ENCODE measurements at places on chromosomes 7 and 10.

DNA sequence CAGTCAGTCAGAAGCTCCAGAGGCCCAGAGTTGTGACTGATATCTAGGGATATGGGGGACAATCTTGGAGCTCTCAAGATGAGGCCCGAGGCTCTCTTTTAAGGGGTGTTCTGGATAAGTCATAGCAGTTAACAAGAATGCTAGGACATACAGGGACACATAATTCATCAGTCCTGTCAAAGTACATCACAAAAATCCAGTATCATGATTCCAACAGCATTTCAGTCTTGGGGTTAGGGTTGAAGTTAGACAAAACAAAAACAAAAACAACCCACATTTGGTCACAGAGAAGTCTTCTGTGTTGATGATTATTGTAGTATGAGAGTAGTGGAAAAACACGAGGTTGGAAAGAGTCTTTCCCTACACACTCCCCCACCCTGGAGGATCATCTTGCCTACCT is 39.4 kb downstream of the BTRC start:
- no peak for DNase-seq

GRCh38 chr10:106836933-106837663 is 327.4 kb downstream of the SORCS1 start:
- DNase-seq, result no peak

DNA sequence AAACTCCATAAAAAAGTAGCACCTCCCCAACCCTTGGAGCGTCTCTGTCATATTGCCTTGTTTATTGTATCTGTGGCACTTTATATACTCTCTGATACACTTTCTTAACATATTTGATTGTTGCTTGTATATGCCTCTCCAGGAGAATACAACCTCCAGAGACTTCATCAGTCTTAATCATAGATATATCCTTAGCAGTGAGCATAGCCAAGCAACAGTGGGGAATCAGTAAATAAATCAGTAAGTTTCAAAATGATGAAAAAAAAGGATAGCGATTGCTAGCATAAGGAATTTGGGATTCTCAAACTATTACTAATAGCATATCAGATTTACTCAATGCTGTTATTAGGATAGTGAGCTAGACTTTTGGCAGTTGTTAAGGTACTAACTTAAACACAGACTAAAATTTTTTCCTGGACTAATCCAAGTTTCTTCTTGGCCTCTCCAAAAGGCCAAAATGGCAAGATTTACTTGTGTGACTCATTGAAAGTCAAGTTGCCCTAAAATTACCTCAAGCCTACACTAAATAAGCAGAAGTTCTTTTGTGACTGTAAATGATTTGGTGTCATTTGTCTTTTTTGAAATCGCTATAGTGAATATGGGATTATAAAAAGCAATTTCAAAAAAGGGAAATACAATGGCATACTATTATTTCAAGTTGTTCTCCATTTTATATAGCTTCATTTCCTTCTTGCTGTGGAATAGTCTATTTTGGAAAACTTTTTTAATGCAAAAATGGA is 177.9 kb downstream of the CHN2 start:
- DNase-seq, result no peak

DNA sequence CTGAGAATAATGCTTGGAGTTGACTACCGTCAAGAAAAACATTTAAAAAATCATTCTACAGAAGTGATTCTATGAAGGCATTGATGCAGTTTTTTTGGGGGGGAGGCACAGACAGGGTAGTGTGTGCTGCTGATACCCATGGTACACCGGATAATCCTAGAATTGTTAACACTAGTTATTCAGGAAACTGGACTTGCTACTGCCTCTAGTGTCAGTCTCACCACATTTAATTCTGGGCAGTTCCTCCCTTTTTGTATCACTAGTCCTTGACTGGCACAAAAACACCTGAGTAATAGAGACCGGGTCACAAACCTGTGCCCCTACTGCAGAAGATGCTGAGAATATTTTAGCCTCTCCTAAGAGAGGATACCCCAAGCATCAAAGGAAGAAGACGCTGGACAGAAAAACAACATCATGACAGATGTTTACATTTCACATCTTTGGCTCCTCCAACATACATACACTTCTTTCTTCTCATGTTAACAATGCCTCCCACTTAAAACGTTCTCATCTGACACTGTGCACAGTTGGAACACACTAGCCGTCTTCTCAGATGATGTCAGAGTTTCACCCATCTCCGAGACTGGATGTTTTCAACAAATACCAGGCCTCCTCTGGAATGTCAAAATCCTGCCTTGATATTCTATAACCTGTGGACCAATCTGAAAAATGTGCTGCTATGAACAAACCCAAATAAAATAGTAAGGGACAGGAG is 13.1 kb upstream of the TCAF1 start:
- DNase-seq, result no peak

GRCh38 chr7:42046483-42046882 is 190.5 kb downstream of the GLI3 start:
- no peak for DNase-seq

DNA sequence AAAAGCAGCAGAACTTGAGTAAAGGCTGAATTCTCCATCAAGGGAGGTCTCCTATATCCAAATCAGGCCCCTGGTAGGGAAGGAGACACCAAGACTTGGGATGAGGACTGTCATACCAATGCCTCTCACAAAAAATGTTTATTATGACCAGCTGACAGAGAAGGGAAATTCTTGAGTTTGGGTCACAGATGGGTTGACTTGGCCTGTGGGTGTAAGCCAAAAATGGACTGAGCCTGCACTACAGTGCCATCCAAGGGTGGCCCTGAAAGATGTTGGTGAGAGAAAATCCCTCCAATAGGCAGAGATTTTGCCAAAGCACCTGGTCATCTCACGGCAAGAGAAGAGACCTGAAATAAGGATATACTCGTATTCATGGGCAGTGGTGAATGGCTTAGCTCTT is 27.0 kb upstream of the PPIF start:
- DNase-seq, result no peak

DNA sequence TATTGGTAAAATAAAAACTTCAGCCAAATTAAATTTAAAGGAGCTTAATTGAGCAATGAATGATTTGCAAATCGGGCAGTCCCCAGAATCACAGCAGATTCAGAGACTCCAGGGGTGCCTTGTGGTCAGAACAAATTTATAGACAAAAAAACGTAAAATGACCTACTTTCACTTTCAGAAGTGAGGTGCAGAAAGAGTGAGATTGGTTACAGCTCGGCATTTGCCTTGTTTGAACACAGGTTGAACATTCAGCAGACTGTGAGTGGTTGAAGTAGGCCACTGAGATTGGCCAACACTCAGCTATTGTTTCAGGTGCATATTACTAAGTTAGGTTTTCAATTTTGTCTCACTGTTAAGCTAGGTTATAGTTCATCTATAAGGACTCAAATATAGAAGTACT is 153.4 kb downstream of the BICC1 start:
- DNase-seq, result no peak

DNA sequence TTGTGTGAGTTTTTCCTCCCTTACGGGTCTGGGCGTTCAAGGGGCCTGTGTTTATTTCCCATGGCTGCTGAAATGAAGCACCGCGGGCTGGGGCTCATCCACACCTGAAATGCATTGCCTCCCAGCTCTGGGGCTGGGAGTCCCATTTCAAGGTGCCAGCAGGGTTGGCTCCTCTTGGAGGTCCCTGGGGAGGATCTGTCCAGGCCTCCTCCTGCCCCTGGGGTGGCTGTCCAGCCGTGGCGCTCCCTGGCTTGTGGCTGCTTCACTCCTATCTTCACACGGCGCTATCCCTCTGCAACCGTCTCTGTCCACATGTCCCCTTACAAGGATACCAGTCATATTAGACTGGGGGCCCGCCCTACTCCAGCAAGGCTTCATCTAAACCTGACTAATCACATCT is 41.1 kb upstream of the CNPY1 start:
- no peak for DNase-seq

- DNase-seq, result no peak
These were observed 24.3 kb downstream of the AP5Z1 start for GRCh38 chr7:4799508-4800268.
